Stimulated activated CD8-positive, alpha-beta memory T cell treated with anti-CD3 and anti-CD28 coated beads, Interleukin-7, amount 100 ng/mL, for 4 hours (primary cell): ENCODE measurements at places on chromosomes 11 and 22.

DNA sequence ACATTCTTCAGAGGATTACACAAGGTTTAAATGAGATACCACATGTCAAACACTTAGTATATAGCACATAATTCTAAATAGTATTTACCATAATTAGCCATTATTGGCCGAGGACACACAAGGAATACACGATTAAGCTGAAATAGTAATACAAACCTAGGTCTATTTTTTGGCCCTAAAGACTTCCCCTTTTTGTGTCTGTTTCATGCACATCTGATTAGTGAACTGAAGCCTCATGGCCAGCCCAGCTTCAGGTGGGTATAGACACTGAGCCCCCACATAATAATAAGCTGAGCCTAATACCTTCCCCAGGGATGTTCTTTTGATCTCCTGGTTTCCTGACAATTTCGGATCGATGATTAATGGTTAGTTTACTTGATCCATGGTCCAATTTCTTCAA is 2.1 kb downstream of the GLYATL1B start:
- DNase-seq, result no peak

GRCh38 chr11:125724125-125724524 is 22.0 kb upstream of the PATE1 start:
- DNase-seq, result no peak

DNA sequence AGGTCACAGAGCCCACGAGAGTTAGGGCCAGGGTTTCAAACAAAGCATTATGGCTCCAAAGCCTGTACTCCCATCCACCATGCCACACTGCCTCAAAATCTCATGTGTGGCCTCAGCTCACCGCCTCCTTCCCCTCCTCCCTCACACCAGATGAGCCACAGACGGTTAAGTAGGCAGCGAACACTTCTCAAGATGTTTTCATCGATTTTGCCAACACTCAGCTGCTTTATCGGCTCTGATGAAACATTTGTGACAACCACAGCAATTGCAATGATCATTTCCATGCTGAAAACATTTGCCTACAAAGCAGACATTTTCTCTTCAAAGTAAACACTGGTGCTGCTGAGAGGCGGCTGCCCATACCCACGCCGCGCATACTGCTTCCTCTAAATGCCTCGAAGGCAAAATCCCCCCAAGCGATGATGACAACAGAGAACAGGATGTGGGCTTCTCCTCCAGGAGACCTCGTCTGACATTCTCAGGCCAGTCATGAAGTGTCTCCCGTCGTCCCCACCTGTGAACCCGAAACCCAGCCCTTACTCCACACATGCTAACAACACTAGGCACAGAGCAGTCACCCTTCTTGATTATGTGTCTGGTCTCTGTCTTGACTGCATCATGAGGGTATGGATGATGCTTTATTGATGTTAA is 599.2 kb downstream of the SOX6 start:
- DNase-seq, result no peak

DNA sequence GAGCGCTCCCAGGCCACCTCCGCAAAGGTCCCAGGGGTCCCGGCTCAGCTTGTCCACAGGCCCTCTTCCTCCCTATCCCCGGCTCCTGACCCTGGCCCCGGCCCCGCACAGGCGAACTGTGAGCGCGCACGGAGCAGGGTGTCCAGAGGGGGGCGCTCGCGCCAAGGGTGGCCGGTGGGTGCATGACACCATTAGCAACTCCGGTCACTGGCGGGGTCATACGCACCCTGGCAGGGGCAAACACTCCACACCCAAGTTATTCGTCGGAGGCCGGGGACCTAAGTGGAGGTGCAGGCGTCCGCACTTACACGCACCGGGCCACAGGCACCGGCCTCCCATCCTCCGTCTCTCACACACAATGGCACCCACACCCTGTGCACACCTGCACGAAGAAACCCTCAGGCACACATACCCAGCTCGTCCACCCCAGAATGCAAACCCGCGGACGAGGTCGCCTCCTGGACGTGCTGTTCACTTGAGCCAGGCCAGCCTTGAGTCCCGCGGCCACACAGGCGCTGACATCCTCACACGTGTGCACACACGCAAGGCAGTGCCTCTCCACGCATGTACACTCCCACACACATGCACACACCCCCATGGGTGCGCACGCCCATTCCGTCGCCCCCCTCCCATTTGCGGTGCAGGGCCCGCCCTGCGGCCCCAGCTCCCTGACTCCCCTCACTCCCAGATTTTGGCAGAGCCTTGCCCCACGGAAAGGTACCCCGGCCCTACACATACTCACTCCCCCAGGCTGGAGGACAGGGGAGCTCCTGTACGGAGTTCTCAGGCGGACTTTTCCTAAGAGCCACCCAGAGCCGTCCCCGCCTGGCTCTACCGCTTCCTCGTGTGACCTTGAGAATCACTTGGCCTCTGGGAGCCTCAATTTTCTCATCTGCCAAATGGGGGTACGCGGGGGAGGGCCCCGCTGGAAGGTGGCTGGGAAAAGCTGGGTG is at the start of gene RASGRP2:
Gene RASGRP2 (minus strand): TSS at position 552 of the 953 bp plus-strand sequence. CDS start 1,276 bp downstream, outside the sequence.
- peak; percentile 70 for DNase-seq

DNA sequence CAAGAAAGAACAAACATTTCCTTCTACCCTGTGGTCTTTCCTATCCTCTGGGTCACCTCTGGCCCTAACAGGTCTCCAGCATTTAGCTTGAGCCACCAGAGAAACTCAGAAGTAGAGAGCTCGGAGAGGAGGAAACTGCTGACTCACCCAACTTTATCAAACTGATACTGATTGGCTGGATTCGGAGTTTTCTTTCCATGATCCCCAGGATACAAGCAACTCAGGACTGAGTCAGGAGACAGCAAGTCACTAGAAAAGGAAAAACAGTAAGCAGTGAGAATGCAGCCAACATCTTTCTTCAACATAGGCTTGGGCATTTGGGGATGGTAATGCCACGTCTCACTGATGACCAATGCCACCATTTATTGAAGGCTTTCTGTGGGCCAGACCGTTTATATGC is 32.7 kb downstream of the THOC5 start:
- no peak for DNase-seq

DNA sequence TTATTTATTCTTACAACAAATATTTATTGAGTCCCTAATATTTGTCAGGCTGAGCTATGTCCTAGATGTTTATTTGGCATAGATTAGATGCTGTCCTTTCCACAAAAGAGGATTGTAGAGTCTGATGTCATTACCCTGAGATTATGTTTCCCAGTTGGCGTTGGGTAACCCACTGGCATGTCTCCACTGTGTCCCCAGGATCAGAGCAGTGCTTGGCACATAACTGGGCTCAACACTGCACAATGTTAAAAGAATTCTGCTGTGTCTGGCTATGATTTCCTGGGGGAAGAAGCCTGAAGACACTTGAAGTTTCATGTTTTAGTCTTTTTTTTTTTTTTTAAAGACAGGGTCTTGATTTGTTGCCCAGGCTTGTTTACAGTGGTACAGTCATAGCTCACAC is 4.0 kb downstream of the RCN1 start:
- no peak for DNase-seq

- DNase-seq, result no peak
Measured at GRCh38 chr11:10911907-10912306, 54.1 kb upstream of the ZBED5 start.

- DNase-seq, result no peak
Measured at GRCh38 chr22:44570476-44571445, 72.7 kb upstream of the RTL6 start.

GRCh38 chr11:57622263-57622662 is 24.8 kb downstream of the SERPING1 start:
- DNase-seq, result no peak

DNA sequence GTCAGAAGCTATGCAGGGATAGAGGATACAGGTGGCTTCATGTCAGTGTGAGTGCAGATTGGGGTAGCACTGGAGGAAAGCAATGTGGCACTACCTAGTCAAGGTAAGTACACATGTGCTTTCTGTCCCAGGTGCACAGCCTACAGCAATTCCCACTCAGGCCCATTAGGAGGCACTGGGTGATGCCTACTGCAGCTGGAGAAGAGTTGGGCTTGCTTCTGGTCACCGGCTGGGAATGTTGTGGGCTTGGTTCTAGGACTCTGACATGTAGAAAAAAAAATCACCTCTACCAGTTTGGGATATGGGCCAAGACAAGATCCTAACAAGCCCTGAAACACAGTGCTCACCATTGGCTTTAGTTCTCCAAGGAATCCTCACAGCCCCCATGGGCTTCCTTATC is 69.7 kb downstream of the TENM4 start:
- no peak for DNase-seq

- DNase-seq, result no peak
Measured at GRCh38 chr22:40768206-40768605, 50.9 kb downstream of the SLC25A17 start.

- DNase-seq, result no peak
Measured at GRCh38 chr11:87137711-87138110, 100.0 kb downstream of the TMEM135 start.

DNA sequence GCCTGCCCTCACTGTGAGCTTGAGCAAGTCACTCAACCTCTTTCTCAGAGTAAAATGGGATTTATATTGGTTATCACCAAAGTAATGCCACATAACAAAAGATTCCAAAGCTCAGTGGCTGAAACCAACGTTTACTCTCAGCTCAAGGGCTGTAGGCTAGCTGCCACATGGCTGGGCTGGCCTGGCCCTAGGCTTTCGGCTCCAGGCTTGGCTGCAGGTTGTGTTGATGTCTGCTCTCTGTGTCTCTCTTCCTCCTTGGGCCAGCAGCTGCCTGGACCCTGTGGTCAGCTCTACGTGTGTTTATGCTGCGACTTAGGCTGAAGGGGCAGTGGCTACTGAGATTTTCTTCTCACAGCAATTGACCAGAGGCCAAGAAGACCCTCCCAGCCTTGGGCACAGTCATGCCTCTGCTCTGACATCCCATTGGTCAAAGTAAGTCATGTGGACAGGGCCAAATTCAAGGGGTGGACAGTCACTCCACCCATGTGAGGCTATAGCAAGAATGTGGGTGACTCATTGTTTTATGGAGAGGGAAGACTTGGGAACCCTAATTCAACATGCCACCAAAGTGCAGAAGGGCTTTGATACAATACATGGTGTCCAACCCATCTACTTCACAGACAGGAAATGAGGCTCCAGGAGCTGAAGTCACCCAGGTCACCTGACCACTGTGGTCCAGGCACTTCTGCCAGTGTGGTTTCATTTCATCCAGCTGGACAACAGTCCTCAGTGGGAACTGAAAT is 90.6 kb downstream of the TSPAN18 start:
- DNase-seq, result no peak

DNA sequence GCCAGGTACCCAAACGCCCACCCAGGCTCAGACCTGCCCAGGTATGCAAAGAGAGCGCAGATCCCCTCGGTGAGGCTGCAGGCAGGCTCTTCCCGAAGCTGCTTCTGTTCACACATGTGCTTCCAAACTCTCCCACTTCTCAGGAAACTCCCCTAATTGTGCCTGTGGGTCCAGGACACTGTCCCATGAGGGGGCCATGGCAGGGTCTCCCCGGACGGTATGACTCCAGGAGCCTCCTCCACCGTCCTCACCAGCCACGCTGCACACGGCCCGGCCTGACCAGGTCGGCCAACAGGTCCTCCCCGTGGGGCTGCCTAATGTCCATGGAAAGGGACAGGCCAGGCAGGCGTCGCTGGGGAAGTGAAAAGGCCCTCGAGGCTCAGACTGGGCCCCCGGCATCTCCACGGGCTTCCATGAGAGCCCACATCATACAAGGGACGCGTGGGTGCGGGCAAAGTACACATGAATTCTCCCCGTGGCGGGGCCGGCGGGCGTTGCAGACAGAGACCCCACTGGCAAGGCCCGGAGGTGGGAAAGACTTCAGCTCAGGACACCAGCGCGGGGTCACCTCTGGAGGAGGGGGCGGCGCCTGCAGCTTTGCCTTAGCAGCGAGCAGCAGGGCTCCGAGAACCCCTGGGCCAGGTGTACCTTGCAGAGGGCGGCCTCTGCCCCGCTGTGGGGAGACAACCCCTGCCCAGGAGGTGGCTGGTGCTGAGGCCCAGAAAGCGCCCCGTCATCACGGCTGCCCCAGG is 526.1 kb downstream of the BRD1 start:
- no peak for DNase-seq

GRCh38 chr22:47373648-47374272 is 611.3 kb downstream of the TBC1D22A start:
- DNase-seq, result no peak

DNA sequence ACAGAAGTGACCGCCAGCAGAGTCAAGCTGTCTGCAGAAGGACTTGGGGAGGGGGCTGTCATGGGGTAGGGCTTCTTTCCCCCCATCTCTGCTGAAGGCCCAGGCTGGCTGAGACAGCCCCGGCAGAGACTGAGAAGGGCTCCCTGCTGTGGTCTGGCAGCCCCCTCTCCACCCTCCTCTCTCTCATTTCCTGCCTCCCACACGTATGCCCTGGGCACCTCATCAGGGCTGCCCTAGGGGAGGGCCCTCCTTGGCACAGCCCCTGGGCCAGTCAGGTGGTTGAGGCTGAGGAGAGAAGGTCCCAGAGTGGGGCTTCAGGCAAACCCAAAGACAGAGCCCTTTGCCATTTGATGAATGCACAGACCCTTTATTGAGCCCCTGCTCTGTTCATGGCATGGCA is 3.6 kb downstream of the RASD2 start:
- no peak for DNase-seq
